Stimulated activated effector memory CD8-positive, alpha-beta T cell treated with anti-CD3 and anti-CD28 coated beads, Interleukin-12 subunit alpha, Interleukin-12 subunit beta, amount 100 ng/mL, for 72 hours (primary cell): ENCODE measurements at places on chromosomes 2 and 18.

GRCh38 chr2:134231965-134232340, 21.9 kb upstream of the MGAT5 start:
- DNase-seq = no peak

GRCh38 chr2:173881886-173882285, 83.3 kb downstream of the SP3 start:
- no peak for DNase-seq

DNA sequence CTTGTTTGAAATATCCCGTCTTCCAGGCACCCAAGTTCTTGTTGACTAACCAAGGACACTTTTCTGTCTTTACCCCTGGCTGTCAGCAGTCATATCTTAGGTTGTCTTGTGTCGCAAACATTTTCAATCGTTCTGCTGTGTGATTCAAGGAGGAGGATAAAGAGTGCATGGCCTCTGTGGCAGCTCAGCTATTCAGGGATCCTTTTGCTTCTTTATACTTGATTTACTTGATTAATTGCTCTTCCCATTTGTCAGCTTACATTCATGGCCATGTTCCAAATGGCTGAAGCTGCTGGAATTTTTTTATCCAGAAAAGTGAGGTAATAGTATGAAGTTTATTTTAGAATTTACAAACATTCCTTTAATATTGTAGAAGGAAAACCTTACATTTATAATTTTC, 97.3 kb upstream of the FZD5 start:
- DNase-seq = no peak

GRCh38 chr2:70923378-70924015, 12.2 kb upstream of the ATP6V1B1 start:
- no peak for DNase-seq

GRCh38 chr2:179860255-179861026, 971 bp downstream of the ZNF385B start:
- no peak for DNase-seq

DNA sequence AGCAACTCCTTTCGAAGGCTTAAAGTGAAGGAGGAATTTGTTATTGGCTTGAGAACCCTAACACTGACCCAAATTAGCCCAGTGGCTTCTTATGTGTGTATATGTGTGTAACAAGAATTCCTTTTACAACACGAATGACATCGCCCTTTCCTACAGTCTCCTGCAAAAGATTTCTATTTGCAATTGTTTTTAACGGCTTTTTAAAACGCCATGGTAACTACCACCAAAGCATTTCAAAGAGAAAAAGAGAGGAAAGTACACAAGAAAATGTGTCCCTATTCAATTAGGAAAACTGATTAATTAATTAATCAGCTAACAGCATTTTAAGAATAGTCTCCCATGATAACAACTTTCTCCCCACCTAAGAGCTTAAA, 58.1 kb downstream of the PAX3 start:
- no peak for DNase-seq

DNA sequence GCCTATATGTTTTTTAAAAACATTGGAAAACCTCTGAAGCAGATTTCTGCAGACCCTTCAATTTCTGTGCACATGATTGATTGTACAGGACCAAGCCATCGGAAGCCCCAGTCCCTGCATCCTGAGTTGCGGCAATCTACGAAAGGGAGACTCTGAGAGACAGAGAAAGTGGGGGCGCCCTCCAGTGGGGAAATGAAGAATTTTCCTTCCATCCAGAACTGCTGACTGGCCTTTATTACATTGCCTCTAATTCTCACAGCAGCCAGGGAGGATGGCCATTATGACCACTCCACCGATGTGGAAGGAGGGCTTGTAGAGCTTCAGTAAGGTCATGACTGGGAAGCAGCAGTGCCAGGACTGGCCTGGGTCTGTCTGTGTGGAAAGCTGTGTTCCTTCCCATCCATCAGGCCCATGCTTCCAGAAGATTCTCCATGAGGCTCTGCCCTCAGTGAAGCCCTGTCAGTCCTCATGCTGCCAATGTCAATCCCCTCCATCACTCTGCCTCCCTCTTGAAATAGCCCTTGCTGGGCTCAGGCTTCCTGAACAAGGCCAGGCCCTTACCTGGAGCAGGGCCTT, 20.0 kb upstream of the RESP18 start:
- peak; percentile 82 for DNase-seq

GRCh38 chr2:157179324-157180105, 78.0 kb upstream of the GALNT5 start:
- DNase-seq = no peak

GRCh38 chr2:20143263-20143662, 81.7 kb downstream of the SDC1 start:
- no peak for DNase-seq
